ENCODE measurements at places on chromosomes 7 and 10.

- DNase-seq: no peak
These were observed 8.2 kb upstream of the ERVW-1 start for GRCh38 chr7:92485974-92486373.

GRCh38 chr7:102063690-102064180 lies 222.9 kb upstream of the SH2B2 start:
- DNase-seq: peak; percentile 68

- no peak for DNase-seq
These were observed 40.2 kb upstream of the PAX2 start for GRCh38 chr10:100705139-100705538.

GRCh38 chr10:70440296-70441160 lies 953 bp downstream of the NODAL start:
- DNase-seq: no peak

DNA sequence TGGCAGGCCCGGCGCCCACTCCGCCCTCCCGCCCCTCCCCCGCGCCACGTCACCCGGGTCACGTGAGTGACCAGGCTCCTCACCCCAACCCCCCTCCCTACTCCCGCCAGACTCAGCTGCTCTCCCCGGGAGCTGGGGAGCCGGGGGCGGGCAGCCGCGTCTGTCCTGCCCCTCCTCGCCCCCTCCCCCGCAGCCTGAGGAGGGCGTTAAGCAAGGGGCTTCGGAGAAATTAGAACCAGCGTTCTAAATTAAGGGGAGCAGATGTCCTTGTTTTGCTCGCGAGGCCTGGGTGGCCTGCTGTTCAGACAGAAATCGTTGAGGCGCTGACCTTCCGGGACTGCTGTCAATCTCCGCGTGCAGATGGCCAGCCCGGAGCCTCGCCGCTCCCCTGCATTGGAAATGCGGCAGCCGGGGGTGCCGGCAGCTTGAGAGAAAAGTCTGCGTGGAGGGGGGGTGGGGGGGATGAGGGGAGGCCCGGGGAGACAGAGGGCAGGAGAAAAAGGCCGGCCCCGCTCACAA lies 102.2 kb upstream of the ZNF438 start:
- no peak for DNase-seq

- no peak for DNase-seq
These were observed 20.8 kb upstream of the PTF1A start for GRCh38 chr10:23171232-23171876.

- no peak for DNase-seq
These were observed 242.6 kb upstream of the ZNF32 start for GRCh38 chr10:43891241-43891640.

- DNase-seq: no peak
These were observed 14.7 kb upstream of the ZNF107 start for GRCh38 chr7:64651203-64651602.

DNA sequence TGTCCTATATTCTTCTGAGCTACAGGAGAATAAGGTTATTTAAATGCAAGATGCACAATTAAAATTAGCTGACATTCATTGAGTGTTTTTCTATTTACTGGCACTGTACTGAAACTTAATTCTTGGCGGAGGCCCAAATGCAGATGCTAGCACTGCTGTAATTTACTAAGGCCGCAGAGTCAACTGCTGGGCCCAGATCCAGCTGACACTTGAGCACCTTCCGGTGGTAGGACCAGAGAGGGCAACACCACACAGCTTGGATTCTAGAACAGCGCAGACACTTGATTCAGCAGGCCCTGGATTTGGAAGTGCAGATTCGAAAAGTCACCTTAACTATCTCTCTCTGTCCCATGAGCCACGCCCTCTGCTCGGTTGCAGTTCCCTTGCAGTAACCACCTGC lies 228.6 kb upstream of the TMEM72 start:
- DNase-seq: no peak

DNA sequence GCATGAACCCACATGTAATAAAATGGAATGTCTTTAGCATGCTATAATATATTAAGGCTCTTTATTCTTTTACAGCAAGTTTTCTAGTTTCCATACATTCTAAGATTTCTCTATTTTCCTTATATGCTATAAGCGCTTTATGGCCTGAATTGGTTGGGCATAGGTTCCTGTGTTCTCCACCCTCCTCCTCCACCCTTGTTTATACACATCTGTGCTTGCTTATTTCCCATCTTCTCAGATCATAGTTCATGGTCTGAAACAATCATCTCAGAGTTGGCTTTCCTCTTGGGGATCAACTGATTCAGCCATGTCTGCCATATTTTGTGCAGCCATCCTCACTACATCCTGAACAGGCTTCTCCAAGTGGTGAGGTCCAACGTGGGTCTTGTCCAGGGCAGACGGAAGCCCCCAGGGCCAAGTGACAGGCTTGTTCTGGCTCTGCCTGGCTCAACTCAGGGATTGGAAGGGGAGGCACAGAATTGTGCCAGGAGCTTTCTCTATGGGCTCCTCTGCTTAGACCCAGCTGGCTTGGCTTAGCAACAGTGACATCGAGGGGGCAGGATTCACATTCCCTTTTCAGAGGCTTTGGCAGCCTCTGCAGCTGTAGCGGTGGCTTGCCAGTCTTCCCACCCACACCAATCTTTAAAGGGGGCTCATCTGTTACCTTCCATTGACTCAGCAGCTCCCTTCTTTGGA lies 327.3 kb downstream of the PTEN start:
- no peak for DNase-seq

Data from epithelial cell of prostate (primary cell).